ENCODE measurements at places on chromosomes 5 and 9.

DNA sequence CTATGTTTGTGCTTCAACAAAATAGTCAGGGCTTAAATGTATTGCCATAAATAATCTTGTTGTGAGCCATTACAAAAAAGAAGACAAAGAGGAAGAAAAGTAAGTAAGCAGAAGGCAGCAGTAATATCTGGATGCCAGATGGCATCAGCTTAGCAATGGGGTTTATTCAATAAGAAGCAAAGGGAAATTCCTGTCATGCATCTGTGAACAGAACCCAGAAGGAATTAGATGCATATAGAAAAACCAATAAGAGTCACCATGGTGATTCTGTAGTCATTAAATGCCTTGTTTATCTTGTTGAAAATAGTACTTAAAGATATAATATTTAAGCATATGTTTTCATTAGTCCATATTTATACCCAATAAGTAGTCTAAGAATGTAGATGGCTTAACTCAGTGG is 216.0 kb downstream of the ADAMTSL1 start:
- DNase-seq: no peak

DNA sequence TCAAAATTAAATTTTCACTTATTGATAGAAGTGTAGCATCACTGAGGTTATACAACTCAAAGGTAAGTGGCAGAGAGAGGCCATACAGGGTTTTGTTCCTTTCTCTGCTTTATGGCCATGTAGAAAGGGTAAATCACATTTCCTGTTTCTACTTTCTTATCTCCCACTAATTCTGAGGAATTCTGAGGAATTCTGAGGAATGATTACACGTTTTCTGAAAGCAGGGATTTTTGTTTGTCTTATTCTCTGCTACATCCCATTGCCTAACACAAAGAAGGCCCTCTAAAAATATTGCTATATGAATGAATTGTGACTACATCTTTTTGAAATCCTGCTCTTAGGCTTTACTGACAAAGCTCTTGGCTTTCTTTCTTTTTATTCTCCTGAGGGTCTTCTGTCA is 516.9 kb upstream of the ZNF608 start:
- DNase-seq: no peak

GRCh38 chr5:52770287-52770939 is 17.3 kb upstream of the ITGA1 start:
- no peak for DNase-seq

GRCh38 chr5:177183766-177184360 is 50.3 kb downstream of the NSD1 start:
- DNase-seq: no peak

DNA sequence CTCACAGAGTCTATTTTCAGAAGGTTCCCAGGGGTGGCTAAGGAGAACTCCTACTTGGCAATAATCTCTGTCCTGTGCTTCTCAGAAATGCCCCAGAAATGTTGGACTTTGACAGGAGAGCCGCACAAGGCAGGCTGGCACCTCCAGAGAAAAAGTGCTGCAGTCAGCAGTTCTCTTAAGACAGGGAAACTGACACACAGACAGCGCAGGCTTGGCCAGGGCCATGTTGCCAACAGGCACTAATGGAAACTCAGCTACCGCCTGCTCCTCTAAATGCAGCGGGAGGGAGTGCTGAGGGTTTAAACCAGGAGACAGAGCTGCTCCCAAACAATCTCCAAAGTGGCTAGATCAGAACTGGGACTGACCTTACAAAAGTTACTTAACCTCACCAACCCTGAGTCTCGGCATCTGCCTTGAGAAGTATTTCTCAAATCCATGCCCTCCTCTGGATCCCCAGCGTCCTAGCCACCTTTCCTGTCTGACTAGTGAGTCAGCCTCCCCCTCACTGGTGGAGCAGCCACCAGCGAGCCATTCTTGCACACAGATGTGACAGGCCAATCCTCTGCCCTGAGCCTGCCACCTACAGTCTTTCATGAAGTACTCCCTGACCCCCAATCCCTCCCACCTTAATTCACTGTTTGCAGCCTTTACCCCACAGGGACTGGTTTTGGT is 186.4 kb downstream of the CDK5RAP2 start:
- DNase-seq: no peak

DNA sequence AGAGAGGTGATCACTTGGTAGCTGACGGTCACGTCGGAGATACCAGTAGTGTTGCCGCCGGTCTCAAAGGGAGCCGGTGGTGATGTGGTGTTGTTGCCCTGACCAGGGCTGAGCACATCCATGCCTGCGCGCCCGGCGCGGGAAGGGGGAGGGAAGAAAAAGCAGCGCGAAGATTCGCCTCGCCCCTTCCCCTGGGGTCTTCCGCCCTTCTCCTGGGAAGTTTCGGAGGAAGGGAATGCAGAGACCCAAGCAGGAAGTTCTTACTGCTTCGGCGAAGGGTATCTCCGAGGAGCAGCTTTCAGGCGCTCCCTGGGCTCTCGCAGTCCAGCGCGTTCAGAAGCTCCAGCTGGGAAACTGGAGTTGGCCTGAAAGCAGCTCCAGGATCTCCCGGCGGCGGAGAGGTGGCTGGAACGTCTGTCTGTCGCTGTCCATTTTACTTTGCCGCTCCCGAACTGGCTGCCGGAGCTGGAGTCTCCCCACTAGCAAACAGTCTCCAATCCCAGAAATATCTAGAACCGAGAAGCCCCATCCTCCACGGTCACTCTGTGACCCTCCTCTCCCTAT is 565 bp downstream of the HTR1A start:
- no peak for DNase-seq

GRCh38 chr9:22682536-22682935 is 235.9 kb downstream of the DMRTA1 start:
- peak; percentile 19 for DNase-seq

DNA sequence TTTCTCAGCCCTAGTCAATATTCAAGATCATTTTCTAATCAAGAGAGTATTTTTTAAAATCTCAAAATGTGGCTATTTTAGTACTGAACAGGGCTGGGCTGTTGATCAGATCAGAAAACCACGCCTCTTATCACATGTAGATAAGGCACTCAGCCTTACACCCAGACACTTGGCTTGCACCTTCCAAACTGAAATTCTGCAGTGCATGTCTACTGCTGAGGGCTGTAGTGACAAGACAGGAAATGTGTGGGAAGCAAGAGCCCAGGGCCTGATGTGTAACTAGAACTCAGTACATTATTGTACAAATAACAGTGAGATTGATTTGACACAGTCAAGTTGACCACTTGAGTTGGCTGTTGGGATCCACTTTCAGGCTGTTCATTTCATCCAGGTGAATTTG is 48.6 kb downstream of the UBE2QL1 start:
- no peak for DNase-seq

- no peak for DNase-seq
Measured at GRCh38 chr5:144265643-144266247, 95.1 kb downstream of the KCTD16 start.

GRCh38 chr5:119537704-119538103 is 85.4 kb downstream of the HSD17B4 start:
- DNase-seq: no peak

GRCh38 chr9:132268725-132269352 is 85.9 kb downstream of the SETX start:
- peak; percentile 62 for DNase-seq

- no peak for DNase-seq
Measured at GRCh38 chr5:150340614-150341255, 16.8 kb upstream of the TCOF1 start.

DNA sequence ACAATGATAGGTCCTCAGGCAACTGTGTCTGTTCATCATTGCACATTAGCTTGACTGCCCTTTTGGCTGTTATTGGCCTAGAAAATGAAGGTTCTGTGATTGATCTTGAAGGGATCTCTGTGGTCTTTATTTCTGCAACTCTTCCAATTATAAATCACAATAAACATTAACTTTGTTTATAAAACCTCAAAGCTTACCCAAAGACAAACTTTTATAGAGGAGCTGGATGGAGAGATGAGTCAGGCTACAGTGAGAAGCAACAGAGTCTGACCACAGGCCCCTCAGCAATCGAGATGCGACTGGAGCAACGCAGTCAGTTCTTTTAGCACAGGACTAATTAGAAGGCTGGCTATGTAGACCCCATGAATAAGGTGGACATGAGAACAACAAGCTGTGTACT is 5.3 kb downstream of the MACROH2A1 start:
- no peak for DNase-seq

GRCh38 chr9:90815944-90816357 is 14.3 kb downstream of the SYK start:
- DNase-seq: no peak

GRCh38 chr5:138660051-138660572 is 84.9 kb upstream of the HSPA9 start:
- no peak for DNase-seq

DNA sequence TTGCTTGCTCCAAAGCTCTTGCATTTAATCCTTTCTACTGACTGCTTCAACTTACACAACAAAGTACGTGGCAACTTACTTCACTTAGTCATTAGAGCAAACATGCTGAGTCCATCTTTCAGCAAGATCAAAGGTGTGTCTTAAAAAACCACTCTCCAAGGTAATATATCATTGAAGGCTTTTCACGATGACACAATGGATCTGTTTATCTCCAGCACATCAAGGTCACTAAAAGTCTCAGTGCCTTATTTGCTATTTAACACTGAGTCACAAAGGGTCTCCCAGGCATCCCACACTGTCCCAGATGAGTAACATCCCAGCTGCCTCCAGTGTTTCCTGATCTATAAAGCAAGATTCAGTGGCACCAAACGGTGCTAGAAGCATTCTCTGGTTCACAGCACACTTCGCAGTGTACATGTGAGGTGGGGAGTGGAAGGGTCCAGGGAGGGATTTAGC is 3.7 kb upstream of the CLK4 start:
- no peak for DNase-seq

DNA sequence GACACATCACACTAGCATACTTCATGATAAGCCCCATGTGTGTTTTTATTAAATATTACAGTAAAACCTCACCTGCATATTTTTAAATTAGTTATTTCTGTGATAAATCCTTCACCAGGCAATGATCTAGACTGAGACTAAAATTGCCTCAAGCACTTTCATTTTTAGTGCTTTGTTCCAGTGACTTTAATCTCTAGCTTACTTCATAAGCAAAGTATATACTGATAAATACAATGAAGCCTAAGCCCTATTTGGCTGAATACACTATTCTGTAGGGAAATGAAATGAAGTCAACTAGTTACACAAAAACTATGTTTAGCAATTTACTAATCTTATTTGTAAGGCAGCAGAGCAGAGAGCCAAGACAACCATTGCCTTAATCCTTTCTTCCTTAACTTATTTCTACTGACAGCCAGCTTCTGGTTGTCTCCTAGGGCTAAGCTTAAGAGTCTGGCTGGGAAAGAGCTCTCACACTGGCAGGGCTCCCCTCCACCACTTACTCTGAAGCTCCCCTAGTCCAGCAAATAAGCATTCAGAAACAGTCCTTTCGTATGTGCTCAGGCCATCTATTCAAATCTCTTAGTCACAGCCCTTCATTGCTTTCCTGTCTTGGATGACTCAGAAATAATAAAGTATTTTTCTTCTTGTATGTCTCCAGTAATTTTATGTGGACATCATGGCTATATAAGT is 31.4 kb upstream of the MTAP start:
- DNase-seq: no peak

DNA sequence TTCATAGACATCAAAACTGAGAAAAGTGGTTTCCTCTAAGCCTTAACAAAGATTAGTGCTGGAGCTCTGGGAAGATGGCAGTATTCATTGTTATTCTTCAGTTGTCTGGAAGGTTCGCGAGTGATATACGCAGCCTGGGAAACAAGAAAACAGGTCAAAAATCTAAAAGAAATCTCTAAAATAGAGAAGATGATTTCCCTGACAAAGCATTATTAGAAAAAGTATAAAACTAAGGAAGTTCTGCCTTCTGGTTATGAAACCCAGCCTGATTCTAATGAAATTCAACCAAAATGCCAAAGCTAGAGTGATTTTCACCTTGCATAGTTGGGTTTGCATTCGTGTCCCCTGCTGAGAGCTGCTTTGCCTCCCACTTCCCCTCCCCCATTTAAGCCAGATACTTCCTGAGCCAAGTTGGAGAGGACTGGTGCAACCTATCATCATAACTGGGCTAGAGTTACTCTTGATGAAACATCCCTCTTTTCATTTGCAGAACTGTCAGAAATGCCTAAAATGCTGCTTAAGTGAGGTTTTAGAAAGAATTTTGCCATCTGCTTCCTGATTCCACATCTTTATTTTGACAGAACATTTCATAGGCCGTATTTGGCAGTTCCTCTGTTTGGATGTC is 48.4 kb downstream of the NDFIP1 start:
- DNase-seq: no peak

- DNase-seq: no peak
Measured at GRCh38 chr5:169914766-169915165, 65.5 kb downstream of the INSYN2B start.

GRCh38 chr9:90469435-90469834 is 173.2 kb downstream of the DIRAS2 start:
- DNase-seq: no peak

DNA sequence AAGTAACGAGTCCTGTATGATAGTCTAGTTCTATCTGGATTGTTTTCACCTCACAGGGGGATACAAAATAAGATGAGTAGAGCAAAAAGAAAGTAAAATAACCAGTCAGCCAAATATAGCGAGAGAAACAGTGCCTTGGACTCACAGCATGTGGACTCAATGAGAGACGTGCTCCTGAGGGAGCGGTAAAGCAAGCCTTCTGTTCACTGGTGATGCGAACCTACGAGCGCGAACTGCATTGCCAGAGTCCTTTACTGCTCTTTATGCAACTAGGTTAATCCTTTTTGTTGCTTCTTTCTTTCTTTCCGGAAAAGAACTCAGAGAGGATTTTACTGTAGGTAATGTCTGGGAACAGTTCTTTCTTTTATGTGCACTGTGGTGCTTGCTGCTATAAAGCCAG is 132.7 kb downstream of the ANXA1 start:
- DNase-seq: no peak

GRCh38 chr9:129696944-129697655 is 31.7 kb downstream of the PRRX2 start:
- peak; percentile 49 for DNase-seq

GRCh38 chr5:141261238-141261546 is 16.0 kb downstream of the PCDHB15 start:
- DNase-seq: no peak

DNA sequence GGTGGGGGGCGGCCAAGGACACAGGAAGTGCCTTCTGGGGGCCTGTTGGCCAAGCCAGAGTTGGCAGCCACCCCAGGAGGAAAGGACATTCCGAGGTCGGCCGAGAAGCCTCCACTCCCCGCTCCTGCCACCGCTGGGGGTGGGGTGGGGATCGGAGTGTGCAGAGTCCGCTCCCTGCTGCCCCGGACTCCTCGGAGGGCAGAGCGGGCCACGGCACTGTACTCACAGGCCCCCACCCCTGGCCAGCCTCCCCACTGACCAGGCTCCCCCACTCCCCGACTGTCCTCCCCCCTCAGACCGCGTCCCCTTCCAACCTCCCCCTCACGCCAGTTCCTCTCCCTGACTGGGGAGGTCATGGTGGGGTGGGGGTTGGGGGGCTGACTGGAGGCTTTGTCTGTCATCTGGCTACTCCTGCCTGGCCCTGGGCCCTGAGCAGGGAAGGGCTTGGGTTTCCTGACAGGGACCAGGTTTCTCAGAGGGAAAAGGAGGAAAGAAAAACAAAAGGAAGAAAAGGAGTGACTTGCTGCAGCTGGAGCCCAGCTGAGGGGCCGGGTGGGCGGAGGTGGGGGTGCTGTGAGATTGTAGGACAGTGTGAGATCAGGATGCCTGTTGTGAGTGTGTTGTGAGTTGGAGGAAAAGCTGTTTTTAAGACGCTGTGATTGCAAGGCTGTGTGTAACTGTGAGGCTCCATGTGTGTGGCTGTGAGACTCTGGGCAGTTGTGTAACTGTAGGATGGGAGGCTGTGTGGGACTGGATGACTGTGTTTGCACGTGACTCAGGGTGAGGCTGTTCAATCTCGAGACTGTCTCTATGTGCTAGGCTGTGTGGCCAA is 29.7 kb downstream of the CNTFR start:
- DNase-seq: no peak

- no peak for DNase-seq
Measured at GRCh38 chr9:71676460-71676859, 91.9 kb downstream of the CEMIP2 start.
